Mesothelial cell of epicardium (in vitro differentiated cells): ENCODE measurements at places on chromosomes 6 and 20.

DNA sequence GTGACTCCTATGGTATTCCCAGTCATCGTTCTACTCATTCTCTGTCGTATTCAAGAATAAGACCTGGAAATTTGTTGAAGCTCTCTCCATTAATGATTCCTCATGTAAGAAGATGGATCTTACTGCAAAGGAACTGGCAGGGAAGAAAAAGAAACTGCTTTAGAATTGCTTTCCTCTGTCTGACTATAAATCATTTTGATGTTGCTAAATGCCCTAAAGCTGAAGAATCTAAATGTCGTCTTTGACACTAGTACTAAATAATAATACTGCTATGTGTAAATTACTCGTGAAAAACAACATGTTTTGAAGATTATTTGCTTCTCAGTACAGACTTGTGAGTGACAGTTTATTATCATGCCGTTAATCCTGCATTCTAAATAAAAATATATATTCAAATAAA is 20.5 kb upstream of the MYLIP start:
- no peak for DNase-seq

GRCh38 chr20:15297059-15297875 is 959.9 kb upstream of the FLRT3 start:
- no peak for DNase-seq

DNA sequence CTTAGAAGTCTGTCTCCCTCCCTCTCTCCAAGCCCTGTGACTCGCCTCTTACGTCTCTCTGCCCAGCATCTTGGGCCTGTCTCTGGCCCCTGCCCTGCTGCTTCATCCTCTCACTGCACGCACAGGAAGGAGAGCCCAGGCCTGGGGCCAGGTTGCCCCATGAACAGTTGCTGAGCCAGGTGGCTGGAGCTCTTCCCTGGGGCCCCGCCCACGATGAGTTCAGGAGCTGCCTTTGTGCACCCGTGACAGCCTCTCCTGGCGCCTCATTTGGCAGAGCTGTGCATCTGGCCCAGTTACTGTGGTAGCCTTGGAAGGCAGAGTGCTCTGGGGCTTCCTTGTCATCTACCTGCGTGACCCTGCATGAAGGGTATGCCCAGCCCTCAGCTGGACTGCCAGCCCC is 44.5 kb downstream of the SLC52A3 start:
- no peak for DNase-seq

DNA sequence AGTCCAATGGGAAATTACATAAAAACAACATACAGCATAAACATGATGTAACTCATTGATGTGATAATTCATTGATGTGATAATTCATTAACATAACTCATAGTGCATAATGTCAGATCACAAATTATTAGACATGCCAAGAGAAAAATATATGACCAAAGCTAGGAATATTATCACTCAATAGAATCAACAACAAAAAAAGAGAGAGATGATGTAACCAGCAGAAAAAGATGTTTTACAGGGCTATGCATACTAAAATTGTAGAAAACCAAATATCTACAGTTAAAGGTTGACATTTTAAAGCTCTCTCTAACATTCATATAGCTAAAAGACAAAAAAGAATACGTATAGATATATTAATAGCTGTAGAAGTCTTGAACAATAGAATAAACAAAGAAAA is 1067.2 kb upstream of the ADGRB3 start:
- DNase-seq: no peak

DNA sequence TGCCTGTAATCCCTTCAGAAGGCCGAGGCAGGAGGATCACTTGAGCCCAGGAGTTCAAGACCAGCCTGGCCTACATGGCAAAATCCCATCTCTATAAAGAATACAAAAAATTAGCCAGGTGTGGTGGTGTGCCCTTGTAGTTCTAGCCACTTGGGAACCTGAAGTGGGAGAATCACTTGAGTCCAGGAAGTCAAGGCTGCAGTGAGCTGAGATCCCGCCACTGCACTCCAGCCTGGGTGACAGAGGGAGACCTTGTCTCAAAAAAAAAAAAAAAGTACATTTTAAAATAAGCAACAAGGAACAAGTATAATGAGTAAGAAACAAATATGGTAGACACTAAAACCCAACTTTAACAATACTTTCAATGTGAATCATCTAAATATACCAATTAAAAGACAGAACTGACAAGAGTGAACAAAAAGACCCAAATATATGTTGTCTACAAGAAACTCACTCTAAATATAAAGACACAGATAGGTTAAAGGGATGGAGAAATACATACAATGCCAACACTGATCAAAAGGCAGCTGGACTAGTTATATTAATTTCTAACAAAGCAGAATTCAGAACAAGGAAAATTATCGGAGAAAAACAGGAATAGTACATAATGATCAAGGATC is 37.7 kb downstream of the RANBP9 start:
- no peak for DNase-seq

- no peak for DNase-seq
Observed at GRCh38 chr6:107079429-107079828, 35.9 kb downstream of the BEND3 start.

GRCh38 chr6:71482742-71483141 is 194.1 kb downstream of the OGFRL1 start:
- no peak for DNase-seq

- no peak for DNase-seq
Observed at GRCh38 chr6:144723431-144723830, 438.3 kb downstream of the UTRN start.

DNA sequence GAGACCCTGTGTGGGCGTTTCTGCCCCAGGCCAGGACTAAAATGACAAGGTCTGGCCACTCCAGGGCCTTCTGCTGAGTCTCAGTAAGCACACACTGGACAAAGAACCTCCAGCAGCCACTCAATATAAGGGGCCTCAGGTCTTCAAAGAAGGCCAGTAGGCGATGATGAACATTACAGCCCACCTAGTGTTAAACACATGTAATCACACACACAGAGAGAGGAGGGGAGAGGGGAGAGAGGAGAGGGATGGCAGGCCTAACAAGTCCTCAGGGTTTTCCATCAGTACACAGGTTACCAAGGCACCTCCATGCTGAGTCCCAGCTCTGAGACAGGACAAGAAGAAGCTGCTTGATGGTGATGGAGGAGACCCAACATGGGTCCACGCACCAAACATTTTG is 325.6 kb downstream of the PTPRT start:
- DNase-seq: no peak

DNA sequence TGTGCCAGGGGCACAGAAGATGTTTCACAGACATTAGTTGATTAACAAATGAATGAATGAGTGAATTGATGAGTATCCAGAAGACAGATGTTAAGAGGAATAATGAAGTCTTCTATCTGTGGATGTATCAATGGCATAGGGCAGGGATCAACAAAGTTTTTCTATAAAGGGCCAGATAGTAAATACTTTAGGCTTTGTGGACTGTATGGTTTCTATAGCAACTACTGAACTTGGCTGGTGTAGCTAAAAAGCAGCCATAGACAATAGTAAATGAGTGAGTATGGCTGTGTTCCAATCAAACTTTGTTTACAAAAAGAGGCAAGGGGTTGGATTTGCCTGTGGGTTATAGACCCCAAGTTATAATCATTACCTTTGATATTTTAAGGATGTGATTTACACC is 144.0 kb downstream of the PRL start:
- no peak for DNase-seq

GRCh38 chr6:144315981-144316861 is 31.1 kb downstream of the UTRN start:
- DNase-seq: no peak

GRCh38 chr20:57627339-57627738 is 7.1 kb upstream of the ZBP1 start:
- no peak for DNase-seq

DNA sequence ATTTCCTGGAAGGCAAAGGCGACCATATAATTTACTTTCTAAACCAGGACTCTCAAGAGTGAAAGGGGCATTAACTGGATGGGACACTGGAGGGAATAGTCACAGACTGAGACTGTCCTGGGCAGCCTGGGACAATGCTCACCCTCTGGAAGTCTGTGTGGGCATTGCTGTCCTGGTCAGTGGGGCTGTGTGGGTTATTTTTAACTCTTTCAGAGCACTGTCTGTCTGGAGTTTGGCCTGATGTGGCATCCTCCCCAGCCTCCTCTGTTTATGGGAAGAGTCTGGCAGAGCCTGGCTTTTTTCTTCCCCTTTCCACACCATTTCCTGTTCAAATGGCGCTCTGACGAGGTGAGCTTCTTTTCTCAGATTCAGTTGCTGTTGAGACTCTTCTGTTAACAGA is 11.7 kb downstream of the DAAM2 start:
- DNase-seq: no peak

- no peak for DNase-seq
Observed at GRCh38 chr6:5219011-5219691, 41.6 kb downstream of the LYRM4 start.

- peak; percentile 67 for DNase-seq
Observed at GRCh38 chr6:37207903-37208456, 38.0 kb downstream of the PIM1 start.

DNA sequence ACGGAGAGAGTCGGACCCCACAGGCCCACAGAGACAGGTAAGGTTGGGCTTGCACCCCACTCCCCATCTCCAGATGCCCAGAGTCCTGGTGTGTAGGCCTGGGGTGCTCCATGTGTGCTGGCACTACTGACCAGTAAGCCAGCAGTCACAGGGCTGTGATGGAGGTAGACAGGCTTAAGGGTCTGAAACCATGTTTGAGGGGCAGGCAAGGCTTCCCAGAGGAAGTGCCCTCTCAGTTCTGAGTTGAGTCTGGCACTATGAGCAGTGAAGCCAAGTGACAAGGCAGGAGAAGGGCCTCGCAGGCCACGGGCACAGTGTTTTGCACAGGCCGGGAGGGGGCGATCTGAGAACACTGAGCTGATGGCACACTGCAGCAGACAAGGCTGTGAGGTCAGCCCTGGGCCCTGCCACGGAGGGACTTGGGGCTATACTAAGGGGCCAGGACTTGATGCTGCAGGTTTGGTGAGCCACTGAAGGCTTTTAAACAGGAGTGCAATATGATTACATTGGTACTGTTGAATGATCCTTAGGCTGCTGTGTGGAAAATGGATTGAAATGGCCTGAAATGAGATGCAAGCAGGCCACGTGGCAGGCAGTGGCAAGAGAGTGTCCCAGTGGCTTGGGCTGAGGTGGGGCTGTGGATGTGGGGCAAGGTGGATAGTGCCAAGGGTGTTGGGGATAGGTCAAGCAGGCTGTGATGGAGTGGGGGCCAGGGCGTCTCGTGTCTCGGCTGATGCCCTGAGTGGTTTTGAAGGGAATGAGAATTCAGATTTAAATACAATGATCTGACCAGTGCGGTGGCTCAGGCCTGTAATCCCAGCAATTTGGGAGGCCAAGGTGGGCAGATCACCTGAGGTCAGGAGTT is 20.3 kb downstream of the TTBK1 start:
- DNase-seq: peak; percentile 79

GRCh38 chr20:34199183-34199582 is 42.0 kb upstream of the ASIP start:
- DNase-seq: no peak

DNA sequence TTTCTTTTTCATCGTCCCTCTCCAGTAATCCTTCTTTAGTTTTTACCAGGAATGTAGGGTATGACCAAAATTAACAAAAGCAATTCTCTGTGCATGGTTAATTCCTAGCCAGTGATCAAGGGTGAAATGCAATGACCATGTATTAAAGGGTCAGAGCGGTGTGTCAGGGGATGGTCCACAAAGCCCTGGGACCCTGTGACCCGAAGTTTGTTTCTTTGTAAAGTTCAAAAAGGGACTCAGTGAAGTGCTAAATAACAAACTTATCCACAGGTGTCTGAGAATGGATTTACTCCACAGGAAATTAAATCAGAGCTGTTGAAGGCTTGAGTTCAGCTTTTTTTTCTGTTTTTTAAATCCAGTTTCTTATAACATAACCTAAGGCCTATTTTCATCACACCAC is 375.7 kb downstream of the GJA1 start:
- DNase-seq: no peak

- DNase-seq: no peak
Observed at GRCh38 chr20:3848565-3848964, 1.9 kb downstream of the MAVS start.

DNA sequence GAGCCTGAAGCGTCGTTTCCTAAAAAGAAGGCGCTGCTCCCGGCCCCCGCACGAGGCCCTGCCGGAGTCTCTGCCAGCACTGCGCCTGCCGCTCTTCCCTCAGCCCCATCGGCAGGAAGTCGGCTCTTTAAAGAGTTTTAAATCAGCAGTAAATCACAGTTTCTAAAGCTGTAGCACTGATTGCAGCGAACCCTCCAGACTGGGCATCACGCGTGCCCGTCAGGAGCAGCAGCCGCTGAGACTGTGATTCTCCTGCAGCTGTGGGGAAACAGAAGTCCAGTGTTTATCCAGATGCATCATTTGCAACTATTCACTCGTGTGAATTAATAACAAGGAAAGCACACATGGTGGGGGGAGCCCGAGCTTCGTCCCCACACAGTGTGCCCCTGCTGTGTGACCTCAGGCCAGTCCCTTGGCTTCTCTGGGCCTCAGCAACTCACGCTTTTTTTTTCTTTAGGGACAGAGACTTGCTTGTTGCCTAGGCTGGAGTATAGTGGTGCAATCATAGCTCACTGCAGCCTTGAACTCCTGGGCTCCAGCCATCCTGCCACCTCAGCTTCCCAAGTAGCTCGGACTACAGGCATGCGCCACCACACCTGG is 28.3 kb downstream of the DLL1 start:
- DNase-seq: no peak

- no peak for DNase-seq
Observed at GRCh38 chr6:126701676-126702560, 362.0 kb downstream of the CENPW start.

- DNase-seq: no peak
Observed at GRCh38 chr6:38480036-38480435, 159.7 kb downstream of the BTBD9 start.

DNA sequence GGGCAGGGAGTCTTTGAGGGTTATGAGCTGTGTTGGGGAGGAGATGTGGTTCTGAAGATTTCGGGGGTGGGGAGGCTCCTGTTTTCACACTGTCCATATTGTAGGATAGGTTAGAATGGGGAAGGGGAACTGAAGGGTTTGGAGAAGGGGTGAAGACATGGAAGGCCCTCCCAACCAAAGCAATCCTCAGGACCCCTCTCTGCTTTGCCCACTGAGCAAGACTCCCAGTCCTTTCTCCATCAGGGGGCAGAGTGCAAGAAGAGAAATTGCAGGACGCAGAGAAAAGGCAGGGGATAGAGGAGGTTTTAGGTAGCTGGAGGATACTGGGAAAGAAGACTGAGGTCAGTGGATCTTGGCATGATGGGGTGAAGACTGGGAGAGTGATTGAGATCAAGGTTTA is 3.9 kb downstream of the SYNGAP1 start:
- no peak for DNase-seq

GRCh38 chr6:9978480-9978879 is 436.4 kb downstream of the TFAP2A start:
- DNase-seq: no peak

GRCh38 chr20:57465486-57465885 is 59.5 kb downstream of the CTCFL start:
- DNase-seq: no peak

DNA sequence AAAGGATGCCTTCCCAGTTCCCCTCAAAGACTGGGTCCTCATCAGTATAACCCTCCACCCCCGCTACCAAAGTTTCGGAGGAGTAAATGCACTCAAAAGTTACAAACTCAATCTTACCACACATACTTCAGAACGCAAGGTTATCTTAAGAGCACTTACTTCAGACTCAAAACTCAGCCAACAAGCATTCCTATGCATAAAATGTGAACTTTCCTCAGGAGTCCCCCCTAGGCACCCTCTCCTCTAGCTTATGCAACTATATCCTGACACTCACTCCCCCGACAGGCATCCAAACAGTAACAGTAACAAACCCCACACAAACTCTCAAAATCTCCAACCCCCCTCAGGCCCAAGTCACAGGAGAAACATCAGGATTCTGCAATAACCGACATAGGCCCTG is 11.1 kb upstream of the ADTRP start:
- no peak for DNase-seq

GRCh38 chr6:30234356-30234755 is 21.1 kb upstream of the TRIM26 start:
- DNase-seq: no peak
